Fibroblast of skin of right quadriceps (primary cell): ENCODE measurements at places on chromosomes 7 and 10.

GRCh38 chr10:110432814-110433565 lies 64.7 kb upstream of the DUSP5 start:
- DNase-seq: no peak

- no peak for DNase-seq
Measured at GRCh38 chr10:7561985-7562384, 104.8 kb downstream of the ITIH5 start.

DNA sequence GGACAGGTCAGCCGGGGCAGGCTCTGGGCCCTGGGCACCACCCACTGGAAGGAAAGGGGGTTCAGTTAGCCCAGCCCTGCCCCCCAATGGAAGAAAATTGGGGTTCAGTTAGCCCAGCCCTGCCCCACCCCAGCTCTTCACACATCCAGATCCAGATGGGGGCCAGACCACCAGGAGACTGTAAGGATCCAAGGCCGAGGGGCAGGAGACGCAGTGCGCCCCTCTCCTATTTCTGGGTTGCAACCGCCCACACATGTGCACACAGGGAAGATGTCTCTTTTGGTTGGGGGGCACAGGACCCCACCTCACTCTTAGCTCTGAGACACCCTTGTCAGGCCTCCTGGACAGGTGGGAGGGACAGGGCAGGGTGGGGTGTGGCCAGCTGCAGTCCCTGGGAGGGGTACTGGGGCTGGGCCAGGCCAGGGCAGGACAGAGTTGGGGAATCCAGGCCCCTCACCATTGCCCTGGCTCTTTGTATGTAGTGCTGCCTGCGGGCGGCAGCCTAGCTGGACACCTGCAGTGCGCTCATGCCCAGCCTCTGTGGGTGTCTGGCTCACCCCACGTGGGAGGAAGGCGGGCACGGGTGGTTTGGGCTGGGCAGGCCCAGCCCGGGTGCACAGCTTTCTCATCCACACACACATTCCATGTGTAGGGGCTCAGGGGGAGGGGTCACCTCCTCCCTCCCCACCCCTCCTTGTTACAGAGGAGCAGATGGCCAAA lies 141.2 kb downstream of the LHPP start:
- no peak for DNase-seq

DNA sequence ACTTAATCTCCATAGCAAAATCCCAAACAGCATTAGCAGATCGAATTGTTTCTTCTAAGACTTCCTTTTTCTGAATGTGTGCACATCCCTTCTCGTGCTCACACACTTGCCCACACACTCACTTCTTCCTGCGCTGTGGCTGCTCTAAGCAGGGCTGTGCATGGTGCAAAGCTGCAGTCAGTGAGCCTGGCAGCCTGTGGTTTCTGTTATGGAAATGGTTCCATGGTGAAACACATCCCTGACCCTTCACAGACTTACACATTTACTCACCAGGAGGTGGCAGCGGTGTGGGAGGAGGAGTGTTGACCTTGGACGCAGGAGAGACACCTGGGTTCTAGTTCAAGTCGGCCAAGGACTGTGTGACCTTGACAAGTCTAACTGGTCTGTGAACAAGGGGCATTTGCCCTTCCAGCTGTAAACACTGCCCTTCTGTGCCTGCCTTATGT lies 24.9 kb downstream of the MTURN start:
- peak; percentile 25 for DNase-seq

DNA sequence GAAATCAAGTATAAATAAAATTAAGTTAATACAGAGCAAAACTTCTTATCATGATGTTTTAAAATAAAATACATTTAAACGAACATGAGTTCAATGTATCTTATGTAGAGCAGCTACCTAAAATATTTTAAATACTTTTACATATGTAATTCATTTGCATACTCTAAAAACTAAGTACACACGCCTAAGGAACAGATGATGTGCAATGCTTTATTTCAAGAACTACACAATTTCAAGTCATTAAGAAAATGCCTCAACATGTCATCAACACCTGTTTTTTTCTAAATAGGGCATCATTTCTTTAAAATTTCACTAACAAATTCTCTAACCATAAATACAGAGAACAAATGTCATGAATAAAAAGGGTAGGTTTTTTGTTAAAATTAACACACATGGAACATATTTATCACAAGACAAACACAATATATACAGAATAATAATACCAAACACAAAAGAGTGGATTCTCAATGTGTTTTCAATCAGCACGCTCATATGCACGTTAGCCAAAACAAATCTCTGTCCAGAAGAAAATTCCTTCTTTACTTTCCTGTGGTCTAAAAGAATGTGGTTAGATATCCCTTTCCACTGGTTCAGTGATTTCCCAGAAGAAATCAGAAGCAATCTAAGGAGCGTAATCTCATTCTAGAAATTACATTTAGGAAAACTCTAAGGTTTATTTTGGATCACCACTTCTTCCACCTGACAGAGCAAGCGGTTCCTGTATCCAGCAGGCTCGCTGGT lies 73.0 kb upstream of the PFKP start:
- peak; percentile 76 for DNase-seq

- no peak for DNase-seq
Measured at GRCh38 chr10:124886610-124887009, 55.3 kb upstream of the ZRANB1 start.

DNA sequence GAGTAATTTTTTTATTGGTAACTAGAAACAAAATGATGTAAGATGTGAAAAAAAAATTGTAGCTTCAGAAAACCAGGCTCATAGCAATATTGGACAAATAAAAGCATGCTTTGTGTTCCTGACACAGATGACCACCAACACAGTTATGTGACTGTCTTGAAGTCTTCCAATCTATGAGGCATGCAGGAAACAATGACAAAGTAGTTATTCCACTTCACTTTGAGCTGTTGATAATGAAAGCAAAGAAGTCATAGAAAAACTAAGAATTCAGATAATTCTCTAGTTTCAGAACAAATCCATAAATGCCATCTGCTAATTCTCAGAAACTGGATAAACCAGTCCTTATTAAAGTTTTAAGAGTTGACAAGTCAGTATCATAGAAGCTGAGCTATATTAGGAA lies 378.4 kb upstream of the SEMA3D start:
- DNase-seq: peak; percentile 35

DNA sequence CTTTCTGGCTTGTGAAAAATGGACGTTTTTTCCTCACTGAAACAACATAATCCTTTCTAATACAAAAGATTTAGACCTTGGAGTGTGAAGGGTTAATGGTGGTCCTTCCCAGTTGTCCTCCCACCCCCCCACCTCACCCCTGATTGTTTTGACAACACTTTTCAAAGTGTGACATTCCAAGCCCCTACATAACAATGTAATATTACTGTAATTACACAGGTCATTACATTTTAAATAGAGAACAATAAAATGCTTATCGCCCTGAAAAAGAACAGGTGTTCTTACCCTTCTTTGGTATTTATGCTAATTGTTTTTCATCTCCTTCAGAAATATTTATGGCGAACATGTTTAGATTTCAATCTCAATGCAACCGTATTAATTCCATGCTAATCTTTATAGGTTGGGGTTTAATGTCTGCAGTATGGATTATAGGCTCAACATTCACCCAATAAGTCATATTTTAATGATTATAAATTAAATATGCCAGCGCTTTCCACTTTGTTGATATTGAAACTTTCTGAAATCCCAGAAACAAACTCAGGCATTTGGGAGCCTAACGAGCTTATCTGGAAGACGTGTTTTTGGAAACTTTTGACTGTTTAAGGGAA lies 5.0 kb downstream of the TCF7L2 start:
- DNase-seq: no peak

DNA sequence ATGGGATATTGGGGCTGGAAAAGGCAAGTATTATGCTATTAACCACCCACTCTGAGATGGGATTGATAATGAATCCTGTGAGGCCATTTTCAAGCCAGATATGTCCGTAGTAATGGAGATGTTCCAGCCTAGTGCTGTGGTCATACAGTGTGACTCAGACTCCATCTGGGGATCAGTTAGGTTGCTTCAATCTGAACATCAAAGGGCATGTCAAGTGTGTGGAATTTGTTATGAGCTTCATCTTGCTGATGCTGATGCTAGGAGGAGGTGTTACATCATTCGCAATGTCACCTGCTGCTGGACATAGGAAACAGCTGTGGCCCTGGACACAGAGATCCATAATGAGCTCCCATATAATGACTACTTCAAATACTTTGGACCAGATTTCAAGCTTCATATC lies 144.7 kb downstream of the PLCE1 start:
- DNase-seq: peak; percentile 24

- DNase-seq: peak; percentile 65
Measured at GRCh38 chr7:43516581-43517342, 66.1 kb upstream of the STK17A start.

DNA sequence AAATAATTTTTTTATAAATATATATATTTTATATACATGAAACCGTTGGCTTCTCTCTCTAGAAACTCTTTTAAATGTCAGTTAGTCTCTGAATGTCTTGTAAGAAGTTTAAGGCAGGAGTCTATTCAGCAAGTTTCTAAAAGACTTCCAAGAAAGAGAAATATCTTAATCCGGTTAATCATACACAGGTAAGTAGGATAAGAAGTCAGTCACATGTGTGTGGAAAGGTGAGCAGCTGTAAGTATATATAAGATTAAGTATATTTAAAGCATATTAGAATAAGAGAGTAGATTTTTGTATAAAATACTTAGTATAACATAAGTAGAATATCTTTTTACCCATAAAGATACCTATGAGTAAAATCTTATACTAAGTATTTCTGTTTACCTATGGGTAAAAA lies 48.9 kb downstream of the AGBL3 start:
- DNase-seq: no peak

DNA sequence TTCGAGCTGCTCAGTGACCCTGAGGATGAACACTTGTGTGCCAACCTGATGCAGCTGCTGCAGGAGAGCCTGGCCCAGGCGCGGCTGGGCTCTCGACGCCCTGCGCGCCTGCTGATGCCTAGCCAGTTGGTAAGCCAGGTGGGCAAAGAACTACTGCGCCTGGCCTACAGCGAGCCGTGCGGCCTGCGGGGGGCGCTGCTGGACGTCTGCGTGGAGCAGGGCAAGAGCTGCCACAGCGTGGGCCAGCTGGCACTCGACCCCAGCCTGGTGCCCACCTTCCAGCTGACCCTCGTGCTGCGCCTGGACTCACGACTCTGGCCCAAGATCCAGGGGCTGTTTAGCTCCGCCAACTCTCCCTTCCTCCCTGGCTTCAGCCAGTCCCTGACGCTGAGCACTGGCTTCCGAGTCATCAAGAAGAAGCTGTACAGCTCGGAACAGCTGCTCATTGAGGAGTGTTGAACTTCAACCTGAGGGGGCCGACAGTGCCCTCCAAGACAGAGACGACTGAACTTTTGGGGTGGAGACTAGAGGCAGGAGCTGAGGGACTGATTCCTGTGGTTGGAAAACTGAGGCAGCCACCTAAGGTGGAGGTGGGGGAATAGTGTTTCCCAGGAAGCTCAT lies 1.1 kb downstream of the DDIT4 start:
- DNase-seq: peak; percentile 59
